Fibroblast of skin of left biceps (primary cell): ENCODE measurements at places on chromosomes 7 and 10.

DNA sequence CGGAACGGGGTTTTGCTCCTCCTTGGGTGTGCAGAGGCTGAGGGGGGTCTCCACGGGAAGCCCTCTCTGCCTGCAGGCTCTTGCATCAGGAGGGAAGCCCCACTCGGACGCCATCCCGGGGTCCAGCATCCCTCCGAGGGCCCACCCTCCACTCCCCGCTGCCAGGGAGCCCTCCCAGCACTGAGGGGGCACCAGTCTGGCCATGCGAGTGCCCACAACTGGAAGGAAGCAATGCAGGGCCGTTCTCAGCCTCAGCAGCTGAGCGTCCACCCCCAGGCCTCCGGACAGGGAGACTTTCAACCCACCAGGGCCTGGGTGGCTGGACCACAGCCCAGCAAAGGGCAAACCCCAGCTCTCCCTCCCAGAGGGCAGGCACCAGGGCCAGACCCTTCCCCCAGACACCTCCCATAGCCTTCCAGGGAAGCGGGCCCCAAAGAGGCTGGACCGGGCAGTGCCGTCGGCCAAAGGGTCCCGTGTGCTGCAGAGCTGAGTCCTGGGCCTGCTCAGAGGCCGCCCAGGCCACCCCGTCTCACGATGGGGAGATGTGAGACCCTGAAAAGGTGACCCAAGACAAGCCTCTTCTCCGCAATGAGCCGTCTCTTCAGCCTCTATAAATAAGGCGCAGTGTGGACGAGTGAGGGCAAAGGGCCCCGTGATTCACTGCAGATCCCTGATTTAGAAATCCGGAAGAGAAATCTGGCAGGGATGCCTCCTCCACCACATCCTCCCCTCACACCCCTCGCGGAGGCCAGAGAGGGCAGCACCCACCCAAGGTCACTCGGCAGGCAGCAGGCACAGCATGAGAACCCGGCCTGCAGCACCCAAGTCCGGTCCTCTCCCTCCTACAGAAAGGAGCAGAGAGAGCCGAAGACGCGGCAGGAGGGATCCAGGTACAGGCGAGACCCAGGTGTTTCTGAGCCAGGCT, 81.9 kb upstream of the DNAAF5 start:
- DNase-seq, result no peak

DNA sequence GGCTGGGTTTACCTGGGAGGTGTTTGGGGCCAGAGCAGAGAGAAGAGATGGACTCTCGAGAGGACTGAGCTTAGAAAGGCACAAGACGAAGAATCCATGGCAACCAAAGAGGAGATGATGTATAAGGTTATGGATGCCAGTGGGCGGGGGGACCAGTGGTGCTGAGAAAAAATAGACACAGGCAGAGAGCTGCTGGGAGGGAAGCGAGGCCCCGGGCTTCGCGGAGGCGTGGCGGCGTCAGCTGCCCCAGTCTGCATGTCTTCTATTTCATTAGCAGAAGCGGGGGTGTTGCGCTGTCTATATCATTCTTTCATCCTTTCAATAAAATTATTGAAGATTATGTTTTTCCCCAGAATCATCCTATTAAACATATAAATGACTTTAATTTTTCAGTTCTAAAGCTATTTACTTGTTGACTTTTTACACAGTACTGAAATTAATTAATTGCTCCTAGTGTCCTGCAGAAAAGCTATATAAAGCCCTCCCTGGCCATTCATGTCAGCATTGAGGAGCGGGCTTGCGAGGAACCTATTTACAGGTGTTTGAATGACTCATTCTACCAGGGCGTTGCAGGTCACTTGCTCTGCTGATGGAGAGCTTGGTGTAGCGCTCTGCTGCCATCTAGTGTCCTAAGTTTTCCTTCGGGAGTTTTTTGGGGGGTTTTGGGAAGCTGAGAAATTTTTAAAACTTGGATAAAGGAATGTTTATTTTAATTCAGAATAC, 42.9 kb upstream of the BHLHA15 start:
- DNase-seq, result peak; percentile 2

DNA sequence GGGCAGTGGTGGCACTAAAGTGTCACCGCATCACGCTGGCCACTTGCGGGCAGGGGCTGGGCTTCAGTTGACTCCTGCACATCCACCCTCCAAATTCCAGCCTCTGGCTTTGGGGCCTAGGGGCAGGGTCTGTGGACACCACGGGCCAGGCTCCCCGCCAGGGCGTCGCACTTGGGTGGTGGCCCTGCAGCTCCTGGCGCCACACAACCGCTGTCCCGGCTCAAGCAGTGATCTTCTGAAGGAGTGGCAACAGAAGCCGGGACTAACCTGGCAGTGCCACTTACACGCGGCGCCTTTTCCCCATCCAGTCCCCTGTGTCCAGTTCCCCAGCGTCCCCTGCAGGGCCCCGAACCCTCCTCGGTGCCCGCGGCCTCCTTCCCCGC, 134.3 kb upstream of the ZNF92 start:
- no peak for DNase-seq

- no peak for DNase-seq
Observed at GRCh38 chr7:66142996-66143395, 28.3 kb downstream of the CRCP start.

DNA sequence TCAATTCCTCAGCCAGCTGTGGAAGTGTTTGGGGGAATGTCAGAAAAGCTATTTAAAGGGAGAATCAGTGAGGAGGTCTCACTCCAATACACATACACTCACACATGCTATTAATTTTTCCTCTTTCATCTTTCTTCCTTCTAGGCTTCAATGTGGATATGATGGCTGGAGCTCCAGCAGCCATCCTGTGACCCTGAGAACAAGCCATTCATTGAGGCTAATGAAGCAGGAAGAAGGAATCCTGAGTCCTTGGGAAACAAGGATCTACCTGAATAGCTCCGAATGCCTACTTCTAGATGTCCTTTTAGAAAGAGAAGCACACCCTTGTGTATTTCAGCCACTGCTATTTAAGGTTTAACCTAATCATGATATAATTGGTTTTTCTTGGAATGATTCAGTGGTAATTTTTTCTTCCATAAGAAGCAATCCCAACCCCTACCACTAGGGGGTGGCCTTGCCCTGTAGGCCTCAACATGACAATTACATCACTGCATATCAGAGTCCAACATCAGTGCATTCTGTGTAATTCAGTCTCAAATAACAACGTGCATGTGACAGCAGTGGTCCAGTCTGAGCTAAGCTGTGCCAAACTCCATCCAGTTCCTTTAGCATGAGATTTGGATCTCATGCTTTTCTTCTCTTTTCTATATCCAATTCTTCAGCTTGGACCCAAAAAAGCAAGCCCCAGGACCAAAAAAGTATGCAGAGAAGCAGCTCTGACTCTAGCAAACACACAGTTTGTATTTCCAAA, 85.3 kb upstream of the ANKRD1 start:
- DNase-seq, result peak; percentile 42

DNA sequence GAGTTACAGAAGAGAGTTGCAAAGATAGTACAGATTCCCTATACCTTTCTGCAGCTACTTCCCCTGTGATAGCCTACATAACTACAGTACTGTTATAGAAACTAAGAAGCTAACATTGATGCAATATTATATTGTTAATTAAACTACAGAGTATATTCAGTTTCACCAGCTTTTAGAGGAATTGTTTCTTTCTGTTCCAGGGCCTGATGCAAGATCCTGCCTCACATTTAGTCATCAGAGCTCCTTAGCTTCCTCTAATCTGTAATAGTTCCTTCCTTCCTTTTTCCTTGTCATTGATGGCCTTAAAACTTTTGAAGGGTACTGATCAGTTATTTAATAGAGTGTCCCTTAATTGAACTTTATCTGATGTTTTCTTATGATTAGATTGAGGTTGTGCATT, 56.8 kb downstream of the SDHAF3 start:
- no peak for DNase-seq
